ENCODE measurements at places on chromosomes 2 and 18.
A peak's percentile ranks its signal among the peaks of the same experiment; 100 is the strongest.

- no peak for DNase-seq
Measured at GRCh38 chr2:29749843-29750242, 171.5 kb downstream of the ALK start.

- no peak for DNase-seq
Measured at GRCh38 chr18:62037989-62038778, 145.4 kb upstream of the RNF152 start.

GRCh38 chr2:26355038-26355995, 8.7 kb upstream of the ADGRF3 start:
- no peak for DNase-seq

GRCh38 chr2:37324536-37324785, 172 bp downstream of the PRKD3 start:
- no peak for DNase-seq

- no peak for DNase-seq
Measured at GRCh38 chr2:64797881-64798575, 144.3 kb upstream of the SERTAD2 start.

DNA sequence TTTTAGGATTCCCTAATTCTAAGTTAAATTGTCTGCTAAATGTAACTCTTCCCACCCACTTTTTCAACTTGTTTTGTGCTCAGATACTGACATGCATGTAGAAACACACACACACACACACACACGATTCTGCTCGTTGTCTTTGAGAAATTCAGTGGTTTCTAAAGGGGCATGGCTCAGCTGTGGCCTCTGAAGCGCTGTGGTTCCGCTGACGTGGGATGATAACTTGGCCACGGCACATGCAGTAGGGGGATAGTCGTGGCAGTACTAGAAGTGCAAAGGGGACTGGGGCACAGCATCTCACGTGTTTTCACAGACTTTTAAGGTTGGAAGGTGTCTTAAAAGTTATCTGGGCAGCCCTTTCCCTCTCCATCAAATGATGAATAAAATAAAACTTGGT, 18.4 kb downstream of the CASP10 start:
- peak; percentile 41 for DNase-seq

DNA sequence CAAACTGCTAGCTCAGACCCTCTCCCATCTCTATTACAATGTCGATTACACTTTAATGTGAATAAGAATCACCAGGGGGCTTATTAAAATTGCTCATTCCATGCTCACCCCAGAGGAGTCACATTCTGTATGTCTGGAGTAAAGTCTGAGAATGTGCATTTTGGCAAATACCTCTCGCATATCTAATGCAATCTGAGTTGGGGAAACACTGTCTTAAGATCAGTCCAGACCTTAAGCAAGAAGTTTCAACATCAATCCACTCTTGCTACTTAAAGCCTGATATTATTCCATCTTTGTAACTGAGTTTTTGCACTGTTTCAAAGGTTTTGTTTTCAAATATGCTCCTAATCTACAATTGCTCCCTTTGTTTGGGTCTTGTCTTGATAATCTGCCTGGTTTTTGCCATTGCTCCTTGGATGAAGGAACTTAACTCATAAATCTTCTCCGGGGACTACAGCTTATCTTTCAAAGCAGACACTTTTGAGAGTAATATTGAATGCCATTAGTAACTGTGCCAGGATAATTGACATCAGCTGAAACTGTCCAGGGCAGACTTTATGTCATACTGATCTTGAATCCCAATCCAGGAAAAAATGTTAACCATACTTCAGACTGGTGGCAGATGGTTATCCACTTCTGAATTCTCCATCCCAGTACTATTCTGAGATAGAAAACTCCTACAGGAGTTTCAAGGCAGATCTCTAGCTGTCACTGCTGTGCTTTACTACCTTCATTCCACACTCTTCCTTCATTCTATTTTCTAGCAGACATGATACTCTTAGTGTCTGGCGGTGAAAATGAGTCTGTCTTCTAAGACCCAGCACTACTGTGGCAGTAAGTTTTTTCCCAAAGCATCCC, 200.9 kb downstream of the ERBB4 start:
- DNase-seq: no peak

- DNase-seq: no peak
Measured at GRCh38 chr2:152304836-152305235, 30.1 kb upstream of the FMNL2 start.

- DNase-seq: no peak
Measured at GRCh38 chr2:20516646-20517341, 69.9 kb downstream of the RHOB start.

- no peak for DNase-seq
Measured at GRCh38 chr2:149858216-149858615, 270.6 kb upstream of the MMADHC start.

GRCh38 chr2:25497229-25497917, 155.6 kb upstream of the DNMT3A start:
- DNase-seq: no peak

DNA sequence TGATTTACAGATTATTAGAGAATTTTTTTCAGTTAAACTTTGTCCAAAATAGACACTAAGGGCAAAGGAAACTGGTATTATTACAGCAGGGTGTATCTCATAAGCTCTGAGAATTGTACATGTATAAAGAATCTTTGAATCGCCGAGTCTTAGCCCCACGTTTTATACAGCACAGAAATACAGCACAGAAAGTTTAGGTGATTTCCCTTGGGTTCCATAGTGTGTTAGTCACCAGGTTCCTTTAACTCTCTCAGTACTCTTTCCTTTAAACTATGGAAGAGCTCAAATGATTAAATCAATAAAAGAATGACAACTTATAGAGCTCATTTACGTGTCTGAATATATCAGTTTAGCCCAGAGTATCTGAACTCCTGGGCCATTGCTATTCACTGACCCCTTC, 256.8 kb downstream of the NEDD4L start:
- DNase-seq: no peak

DNA sequence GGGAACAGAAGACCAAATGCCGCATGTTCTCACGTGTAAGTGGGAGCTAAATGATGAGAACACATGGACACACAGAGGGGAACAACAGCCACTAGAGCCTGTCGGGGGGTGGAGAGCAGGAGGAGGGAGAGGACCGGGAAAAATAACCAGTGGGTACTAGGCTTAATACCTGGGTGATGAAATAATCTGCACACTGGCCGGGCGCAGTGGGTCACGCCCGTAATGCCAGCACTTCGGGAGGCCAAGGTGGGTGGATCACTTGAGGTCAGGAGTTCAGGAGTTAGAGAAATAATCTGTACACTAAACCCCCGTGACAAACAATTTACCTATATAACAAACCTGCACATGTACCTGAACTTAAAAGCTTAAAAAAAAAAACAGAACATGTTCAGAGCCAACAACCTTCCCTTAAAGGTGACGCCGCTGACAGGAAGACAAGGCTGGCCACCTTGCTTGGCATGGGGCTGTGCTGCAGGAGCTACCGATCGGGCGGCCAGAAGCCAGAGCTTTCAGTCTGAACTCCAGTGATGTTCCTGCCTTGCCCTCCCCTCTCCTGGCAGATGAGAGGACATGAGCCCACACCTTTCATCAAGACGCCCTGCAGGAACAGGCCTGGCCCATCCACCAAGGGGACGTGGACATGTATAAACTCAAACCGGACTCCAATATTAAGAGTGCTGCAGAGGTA, 11.2 kb downstream of the SLC66A2 start:
- DNase-seq: no peak

DNA sequence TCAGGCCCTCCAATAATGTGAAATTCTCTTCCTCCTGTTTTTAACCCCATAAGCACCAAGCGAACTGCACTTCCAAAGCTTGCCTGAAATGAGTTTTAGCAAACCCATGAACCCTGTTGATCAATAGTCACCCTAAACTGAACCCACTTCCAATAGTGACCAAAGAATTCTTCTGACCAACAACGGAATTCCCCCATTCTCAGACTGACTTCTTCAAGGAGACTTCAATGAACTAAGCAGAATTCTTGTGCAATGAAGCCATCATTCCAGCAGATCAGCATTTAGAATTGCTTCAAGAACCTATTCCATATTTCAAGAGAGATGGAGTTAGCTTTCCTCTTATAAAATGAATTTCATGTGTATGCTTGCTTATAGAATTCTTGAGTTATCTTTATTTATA, 176.9 kb upstream of the FN1 start:
- DNase-seq: no peak

GRCh38 chr2:72893594-72894319, 6.5 kb downstream of the SPR start:
- DNase-seq: no peak

GRCh38 chr18:67376372-67376771, 140.1 kb downstream of the DSEL start:
- DNase-seq: no peak

DNA sequence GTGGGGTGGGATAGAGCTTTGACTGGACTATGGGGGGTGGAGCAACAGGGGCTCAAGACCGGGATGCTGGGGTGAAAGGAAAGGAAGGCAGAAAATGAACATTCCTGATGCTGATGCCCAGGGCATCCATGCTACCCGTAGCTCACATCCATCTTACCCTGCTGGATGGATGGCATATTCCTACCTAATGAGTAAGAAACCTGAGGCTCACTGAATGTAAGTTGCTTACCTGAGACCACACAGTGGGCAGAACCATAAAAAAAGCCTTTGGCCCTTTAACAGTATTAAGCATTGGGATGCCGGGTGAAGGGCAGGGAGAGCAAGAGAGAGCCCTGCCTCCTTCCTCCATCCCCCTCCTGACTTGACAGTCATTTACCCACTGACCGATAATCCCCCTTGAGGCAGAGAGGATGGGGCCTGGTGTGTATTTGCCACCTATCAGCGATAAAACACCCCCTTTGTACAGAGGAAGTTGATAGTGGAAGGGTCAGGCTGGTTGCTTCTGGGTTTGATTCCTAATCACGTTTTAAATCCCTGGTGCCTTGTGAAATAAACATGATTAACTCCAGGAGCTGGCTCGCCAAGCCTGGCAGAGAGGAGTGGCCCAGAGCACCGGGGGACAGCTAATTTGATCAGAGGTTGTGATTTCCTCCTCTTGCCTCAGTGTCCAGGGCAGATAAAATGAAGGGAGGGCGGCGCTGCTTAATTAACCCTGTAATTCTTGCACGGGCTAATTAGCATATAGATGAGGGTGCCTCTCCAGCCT, 105.9 kb upstream of the HS6ST1 start:
- no peak for DNase-seq

- DNase-seq: no peak
Measured at GRCh38 chr2:8193686-8194615, 487.9 kb upstream of the ID2 start.

DNA sequence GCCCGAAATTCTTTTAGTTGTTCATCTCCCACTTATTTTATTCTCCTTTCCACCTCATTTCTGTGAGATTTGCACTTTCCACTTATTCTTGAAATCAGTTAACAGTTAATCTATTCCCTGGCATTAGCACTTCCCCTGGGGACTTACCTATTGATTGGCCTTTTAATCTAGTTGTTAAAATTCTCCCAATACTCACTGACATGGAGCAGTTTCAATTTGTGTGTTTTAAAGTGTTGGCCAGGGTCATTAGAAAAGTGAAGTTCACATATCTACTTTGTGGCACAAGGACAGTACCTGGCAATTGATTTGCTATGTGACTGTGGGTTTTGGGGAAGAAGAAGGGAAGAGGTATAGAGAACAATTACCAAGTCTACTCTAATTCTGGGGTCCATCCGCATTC, 83.1 kb downstream of the LYPD6 start:
- no peak for DNase-seq

DNA sequence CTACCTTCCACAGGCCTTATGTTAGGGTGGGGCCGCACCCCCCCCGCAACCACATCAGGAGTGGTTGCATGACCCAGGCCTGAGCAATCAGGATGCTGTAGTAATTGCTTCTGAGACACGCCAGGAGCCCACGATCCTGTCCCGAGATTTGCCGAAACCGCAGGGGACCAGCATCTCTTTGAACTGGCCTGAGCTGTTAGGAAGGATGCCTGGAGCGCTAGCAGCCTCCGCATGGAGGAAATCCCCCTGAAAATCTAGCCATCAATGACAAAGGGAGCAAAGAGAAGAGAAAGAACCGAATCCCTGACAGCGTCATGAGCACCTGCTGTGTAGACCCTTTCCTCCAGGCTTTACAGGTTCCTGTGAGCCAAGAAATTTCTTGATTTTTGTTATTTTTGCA, 8.7 kb upstream of the TEX44 start:
- no peak for DNase-seq

DNA sequence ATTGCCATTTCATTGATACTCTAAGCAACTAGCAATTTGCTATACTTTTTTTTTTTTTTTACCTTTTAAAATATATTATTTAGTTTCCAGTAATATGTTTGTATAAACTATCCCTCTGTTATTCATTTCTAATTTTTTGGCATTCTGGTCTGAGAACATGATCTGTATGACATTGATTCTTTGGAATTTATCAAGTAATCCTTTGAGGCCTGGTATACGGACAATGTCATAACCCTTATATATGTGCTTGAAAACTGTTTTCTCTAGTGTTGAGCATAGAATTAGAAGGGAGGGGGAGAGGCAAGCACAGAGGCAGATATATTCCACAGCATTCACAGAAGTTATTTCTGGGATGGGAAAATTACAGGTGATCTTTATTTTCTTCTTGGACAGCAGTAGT, 48.2 kb upstream of the POLE4 start:
- DNase-seq: no peak

DNA sequence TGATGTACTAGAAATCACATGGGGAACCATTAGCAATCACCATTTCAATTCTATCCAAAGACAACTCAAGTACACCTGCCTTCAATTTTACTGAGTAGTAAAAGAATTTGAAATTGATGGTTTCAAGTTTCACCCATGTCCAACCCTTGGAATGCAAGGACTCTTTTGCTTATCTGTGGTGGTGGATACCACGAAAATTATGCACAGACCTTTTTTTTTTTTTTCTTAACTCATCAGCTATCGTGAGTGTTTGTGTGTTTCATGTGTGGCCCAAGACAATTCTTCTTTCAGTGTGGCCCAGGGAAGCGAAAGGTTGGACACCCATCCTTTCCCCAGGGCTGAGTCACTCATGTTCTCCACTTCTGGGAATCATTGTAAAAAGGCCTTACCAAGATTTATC, 23.1 kb downstream of the ID2 start:
- DNase-seq: no peak

DNA sequence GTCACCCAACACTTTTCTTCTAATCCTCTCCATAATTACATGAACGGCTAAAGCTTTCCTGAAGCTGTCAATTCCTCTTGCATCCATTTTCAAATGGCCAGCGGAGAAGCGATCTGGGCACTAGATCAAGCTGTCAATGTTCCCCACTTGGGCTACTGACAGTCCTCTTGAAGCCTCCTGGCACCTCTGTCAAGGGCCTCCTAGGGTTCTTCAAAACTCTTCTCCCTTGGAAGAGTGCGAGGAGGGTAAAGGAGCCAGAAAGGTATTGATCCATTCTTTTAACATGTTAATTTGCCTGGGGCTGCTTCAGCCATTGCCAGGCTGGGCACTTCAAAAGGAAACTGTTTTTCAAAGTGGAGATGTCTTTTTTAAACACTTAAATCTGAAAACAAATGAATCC, 19.8 kb downstream of the EPHA4 start:
- DNase-seq: no peak

- DNase-seq: no peak
Measured at GRCh38 chr2:204135752-204136151, 199.2 kb downstream of the ICOS start.
